ENCODE measurements at places on chromosomes 12 and 14.

GRCh38 chr14:90758959-90759358, 57.3 kb downstream of the TTC7B start:
- DNase-seq: peak; percentile 62

DNA sequence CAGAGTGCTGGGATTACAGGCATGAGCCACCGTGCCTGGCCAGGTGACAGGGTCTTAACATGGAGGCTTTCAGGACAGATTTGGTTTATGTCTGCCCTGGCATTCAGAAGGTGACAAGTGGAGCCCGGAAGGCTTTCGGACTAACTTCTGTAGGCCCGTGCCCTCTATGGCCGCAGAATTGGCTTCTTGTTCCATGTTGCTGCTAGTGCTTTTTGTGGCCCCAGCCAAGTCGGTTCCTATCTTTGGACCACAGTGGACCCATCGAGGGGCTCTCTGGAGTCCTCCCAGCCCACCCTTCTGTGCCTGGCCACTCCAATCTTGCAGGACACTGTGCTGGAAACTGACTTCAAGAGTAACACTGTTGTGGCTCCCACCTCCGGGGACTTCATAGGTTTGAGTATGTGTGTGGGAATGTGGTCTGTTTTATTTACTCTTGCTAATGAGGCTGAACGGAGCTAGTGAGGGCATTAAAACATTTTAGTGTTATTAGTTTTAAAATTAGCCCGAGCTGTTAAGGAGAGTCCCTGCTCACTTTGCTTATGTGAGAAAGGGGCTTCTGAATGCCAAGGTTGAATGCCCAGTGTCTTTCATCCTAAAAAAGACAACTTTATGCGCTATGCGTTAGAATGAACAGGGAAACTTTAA, 245.9 kb downstream of the CACNA1C start:
- DNase-seq: no peak

DNA sequence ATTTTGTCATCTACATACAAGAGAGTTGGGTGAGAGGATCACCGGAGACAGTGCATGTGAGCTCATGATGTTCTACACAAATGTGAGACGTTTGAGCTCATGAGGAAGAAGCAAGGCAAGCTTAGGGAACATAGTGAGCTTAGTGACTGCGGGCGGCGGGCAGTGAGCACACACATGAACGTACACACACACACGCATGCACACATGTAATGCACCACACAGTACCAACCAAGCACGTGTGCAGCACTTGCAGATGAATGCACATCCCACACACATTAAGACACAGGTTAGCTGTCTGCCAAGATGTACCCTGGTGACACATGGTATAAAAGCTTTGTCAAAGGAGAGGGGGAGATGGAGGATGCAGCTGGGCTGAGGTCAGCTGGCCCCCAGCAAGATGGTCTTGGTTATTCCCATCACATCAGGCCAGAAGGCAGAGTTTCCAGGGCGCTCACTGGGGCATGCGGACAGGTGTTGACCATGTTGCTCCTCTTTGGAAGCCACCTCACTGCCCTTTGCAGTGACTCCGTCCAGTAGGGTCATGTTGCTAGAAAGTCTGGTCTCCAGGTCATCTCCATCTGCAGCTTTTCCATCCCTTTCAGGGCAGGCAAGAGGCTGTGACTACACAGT, 8.7 kb upstream of the CACNA2D4 start:
- DNase-seq: no peak

DNA sequence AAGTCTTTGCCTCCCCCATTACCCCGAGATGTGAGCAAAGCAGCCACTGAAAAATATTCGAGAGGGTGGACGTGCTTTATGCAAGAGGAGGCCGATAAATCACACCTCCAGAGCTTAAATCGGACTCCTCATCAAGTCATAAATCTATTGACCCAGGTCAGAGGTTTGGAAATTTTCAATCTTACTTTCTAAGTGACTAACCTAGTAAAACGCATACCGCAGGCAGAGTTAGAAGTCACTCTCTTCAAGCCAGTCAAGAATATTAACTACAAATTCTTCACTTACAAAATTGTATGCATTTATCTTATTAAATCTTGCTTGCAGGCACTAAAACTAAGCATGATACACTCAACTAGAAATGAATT, 34.9 kb downstream of the GPHB5 start:
- DNase-seq: no peak

- DNase-seq: no peak
These were observed 380 bp downstream of the ANO2 start for GRCh38 chr12:5944688-5945070.

GRCh38 chr14:35222324-35222723, 69.9 kb upstream of the PSMA6 start:
- no peak for DNase-seq

DNA sequence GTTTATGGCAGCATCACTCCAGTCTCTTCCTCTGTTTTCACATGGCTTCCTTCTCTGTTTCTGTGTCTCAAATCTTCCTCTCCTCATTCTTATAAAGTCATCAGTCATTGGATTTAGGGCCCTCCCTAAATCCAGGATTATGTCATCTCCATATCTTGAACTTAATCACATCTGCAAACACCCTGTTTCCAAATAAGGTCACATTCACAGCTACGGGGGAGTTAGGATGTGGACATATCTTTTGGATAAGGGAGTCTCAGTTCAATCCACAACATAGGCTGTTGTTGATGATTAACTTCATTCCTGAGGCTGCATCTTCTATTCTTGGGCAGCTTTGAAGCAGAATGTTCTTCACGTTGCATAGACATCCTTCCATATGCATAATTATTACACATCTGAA, 40.3 kb upstream of the NTF3 start:
- DNase-seq: peak; percentile 55
